Smooth muscle cell of the pulmonary artery (primary cell): ENCODE measurements at places on chromosomes 4 and X. TPM values are rescaled to one million over a fixed set of nuclear protein-coding genes. Genes with fewer than 3 reads are reported as not detected.

Gene NDST3
- total RNA-seq = not detected in 2 replicates

Gene PLA2G12A
- total RNA-seq = 22.4 and 28.8 TPM in 2 replicates

Gene BST1
- 21.0 and 55.3 TPM in 2 replicates for total RNA-seq

Gene MAGEA2
- total RNA-seq = not detected in 2 replicates

Gene CSAG1
- total RNA-seq = not detected in 2 replicates

Gene DDX53
- not detected in 2 replicates for total RNA-seq

Gene ZNF711
- total RNA-seq = 0.23 and 0.33 TPM in 2 replicates

Gene SLITRK4
- total RNA-seq = 0.43 and 2.0 TPM in 2 replicates
